ENCODE measurements at places on chromosomes 5 and 9.

DNA sequence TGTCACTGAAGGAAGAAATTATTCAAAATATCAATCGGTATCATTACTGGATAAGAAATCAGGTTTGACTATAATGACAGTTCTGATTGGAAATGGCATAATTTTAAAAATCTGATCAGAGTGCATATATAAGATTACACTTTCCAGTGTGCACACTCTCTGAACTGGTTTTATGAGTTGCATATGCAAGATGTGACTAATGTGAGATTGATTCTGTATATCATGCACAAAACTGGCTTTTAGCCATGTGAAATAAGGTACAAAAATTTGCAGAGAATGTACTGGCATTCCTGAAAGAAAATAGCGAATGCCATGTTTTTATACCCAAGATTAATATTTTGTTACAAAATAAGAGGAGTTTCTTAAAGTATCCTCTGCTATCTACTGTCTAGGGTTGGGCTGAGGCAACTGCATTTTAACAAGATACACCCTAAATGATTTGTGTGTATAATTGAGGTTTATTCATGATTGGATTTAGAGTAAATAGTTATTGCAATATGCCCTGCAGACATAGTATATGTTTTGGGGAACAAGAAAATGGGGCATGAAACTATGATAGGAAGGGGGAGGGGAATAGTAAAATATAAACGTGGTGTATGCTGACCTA lies 70.7 kb downstream of the LNPEP start:
- DNase-seq = no peak

GRCh38 chr9:33619666-33620404 lies 95.8 kb downstream of the ANKRD18B start:
- DNase-seq = no peak

GRCh38 chr5:172503925-172504700 lies 49.8 kb upstream of the SH3PXD2B start:
- peak; percentile 59 for DNase-seq

GRCh38 chr5:149808264-149808982 lies 78.3 kb downstream of the PPARGC1B start:
- no peak for DNase-seq

- DNase-seq = no peak
Observed at GRCh38 chr5:17694371-17694770, 60.1 kb downstream of the TAF11L14 start.

GRCh38 chr5:45521067-45521466 lies 175.1 kb downstream of the HCN1 start:
- no peak for DNase-seq

GRCh38 chr9:23302281-23302680 lies 523.8 kb downstream of the ELAVL2 start:
- no peak for DNase-seq

GRCh38 chr5:129246088-129246487 lies 151.5 kb downstream of the ISOC1 start:
- no peak for DNase-seq

DNA sequence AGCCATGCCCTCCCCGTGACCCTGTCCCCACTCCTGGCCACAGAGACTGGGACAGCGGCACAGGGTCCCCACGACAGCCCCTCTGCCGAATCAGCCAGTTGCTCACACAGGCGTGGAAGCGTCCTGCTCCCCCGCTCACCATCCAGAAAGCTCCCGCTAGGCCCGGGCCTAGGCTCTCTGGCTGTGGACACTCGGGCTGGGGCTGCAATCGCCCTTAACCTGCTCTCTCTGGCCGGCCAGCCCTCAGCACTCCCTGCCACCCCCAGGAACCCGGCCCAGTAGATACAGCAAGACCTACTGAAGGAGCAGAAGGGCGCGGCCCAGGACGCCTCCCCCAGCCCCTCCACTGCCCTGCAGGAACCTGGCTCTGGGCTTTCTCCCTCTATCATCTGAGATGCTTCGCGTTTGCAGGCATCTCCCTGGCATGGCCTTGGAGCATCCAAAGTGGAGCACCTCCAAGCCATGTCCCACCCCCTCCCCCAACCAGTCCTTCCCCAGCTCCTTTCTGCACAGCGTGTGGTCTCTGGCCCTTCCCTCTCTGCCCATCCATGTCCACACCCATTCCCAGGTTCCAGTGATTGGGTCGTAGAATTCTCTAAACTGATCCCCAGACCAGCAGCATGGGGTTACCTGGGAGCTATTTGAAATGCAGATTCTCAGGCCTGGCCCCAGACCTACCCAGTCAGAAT lies 113.7 kb upstream of the LMX1B start:
- DNase-seq = no peak

- peak; percentile 56 for DNase-seq
Observed at GRCh38 chr5:172870291-172870714, 36.3 kb downstream of the ERGIC1 start.

DNA sequence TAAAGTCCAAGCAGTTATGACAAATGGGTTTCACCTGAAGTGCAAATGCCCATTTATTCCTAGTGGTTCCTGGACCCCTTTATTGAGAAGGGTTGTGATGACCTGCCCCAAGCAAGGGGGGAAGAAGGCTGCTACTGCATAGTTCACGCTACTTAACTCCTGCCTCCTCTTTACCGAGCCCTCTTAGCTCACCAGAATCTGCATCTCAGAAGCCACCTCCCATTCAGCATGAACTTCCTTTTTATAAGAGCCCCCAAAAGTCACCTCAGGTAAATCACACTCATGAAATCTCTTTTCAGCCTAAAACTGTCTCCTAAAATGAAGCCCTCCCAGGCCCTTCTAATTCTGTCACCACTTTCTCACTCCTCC lies 26.6 kb upstream of the C9orf72 start:
- no peak for DNase-seq

GRCh38 chr9:113772121-113772810 lies 103.8 kb upstream of the ZNF618 start:
- no peak for DNase-seq

DNA sequence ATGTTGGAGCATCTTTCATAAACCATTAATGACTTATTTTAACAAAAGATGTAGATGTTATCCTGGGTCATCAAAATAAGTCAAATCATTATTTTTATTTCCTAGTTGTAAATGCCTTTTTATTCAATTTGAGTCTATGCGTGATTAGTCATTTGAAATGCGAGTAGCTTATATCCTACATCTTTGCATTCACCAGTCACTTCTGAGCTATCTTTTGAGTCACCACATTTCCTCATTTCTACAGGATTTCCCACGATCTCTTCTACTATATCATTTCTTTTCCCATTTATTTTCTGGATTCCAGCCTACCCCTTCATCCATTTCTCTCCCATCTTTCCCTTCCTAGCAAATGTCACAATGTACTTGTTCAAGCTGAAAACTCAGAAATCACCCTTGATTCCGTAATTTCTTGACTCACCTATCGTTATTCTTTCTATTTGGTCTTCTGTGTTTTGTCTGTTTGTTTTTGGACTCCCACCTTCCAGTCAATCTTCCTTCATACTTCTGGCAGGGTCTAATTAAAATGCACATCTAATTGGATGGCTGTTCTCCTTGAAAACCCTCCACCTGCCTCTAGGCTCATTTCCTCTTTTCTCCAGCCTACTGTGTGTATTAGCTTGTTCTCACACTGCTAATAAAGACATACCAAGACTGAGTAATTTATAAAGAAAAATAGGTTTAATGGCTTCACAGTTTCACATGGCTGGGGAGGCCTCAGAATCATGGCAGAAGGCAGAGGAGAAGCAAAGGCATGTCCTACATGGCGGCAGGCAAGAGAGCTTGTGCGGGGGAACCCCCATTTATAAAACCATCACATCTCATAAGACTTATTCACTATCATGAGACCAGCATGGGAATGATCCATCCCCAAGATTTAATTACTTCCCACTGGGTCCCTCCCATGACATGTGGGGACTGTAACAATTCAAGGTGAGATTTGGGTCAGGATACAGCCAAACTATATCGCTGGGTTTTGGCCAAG lies 112.4 kb downstream of the MEF2C start:
- DNase-seq = no peak

DNA sequence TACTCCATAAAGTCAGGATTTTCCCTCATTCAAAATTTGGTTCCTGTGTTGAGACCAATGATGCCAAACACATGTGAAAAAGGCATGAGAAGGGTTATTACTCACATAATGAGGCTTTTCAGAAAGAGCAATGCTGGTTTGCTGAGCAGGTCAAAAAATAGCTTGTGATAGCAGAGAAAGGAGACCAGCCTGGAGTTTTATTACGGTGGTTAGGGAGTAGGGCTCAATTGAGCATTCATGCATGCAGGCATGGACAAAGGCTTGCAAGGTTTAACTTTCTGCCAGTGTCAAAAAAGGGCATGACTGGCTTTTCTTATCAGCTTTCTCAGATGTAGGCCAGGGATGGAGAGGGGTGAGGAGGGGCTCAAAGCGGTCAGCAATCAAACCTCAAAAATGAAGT lies 628.3 kb downstream of the DNAH5 start:
- DNase-seq = no peak

DNA sequence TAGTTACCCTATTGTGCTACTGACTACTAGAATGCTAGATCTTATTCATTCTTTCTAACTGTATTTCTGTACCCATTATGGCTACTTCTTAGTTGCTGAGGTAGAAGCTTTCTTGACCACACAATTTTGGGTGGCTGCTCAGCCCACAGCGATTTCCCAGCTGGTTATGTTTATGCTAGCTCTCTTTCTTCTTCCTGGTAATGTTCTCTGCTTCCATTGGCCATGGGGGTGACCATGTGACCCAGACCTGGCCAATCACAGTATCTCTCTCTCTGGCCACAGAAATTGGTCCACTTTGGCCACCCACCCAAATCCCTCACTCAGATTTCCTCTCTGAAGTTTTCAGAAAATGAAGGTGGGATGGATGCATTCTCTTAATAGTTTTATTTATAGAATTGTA lies 427.9 kb upstream of the CLINT1 start:
- DNase-seq = no peak

- no peak for DNase-seq
Observed at GRCh38 chr5:107551088-107551487, 119.6 kb downstream of the EFNA5 start.

DNA sequence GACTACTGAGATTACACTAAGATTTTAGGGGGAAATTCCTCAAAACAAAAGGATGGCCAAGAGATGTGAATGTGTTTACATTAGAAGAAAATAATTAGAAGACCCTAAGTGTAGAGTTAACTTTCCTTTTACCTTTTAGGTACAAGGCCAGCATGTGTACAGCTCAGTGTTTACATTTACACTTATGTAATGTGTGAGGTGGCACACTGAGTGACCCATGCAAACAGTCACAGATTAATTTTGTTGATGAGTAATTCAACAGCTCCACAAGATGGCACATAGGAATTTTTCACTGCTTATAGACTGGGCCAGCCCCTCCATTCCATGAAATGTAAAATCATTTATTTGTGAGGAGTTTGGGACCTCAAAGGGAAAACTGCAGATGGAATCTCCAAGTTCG lies 90.1 kb upstream of the SLC12A2 start:
- no peak for DNase-seq

DNA sequence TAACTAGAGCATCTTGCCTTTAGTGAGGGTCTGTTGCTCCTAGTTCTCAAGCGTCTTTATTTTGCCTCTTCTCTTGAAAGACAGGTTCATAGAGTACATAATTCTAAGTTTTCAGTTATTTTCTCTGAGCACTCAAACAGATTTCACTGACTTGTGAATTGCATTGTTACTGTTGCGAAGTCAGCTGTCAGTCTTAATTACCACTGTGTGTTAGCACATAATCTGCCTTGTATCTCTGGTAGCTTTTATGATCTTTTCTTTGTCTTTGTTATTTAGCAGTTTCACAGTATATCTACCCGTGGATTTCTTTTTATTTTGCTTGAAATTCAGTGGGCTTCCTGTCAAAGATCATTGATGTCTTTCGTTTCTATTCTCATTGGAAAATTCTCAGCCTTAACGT lies 192.9 kb downstream of the TTLL11 start:
- no peak for DNase-seq

DNA sequence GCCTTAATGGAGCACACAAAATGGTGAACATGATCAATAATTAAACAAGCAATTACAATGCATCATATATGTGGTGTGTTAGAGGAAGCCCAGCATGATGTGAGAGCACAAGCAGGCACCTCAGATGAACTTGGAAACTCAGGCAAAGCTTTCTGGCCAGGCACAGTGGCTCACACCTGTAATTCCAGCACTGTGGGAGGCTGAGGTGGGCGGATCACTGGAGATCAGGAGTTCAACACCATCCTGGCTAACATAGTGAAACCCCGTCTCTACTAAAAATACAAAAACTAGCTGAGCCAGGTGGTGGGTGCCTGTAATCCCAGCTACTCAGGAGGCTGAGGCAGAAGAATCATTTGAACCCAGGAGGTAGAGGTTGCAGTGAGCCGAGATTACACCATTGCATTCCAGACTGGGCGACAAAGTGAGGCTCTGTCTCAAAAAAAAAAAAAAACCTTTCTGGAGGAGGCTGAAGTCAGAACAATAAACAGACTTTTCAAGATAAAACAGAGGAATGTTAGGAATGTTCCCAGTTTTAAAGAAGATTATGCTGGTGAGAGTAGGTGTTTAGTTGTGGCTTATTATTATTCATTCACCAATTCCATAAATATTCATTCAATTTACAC lies 159.4 kb downstream of the CEMIP2 start:
- DNase-seq = no peak

DNA sequence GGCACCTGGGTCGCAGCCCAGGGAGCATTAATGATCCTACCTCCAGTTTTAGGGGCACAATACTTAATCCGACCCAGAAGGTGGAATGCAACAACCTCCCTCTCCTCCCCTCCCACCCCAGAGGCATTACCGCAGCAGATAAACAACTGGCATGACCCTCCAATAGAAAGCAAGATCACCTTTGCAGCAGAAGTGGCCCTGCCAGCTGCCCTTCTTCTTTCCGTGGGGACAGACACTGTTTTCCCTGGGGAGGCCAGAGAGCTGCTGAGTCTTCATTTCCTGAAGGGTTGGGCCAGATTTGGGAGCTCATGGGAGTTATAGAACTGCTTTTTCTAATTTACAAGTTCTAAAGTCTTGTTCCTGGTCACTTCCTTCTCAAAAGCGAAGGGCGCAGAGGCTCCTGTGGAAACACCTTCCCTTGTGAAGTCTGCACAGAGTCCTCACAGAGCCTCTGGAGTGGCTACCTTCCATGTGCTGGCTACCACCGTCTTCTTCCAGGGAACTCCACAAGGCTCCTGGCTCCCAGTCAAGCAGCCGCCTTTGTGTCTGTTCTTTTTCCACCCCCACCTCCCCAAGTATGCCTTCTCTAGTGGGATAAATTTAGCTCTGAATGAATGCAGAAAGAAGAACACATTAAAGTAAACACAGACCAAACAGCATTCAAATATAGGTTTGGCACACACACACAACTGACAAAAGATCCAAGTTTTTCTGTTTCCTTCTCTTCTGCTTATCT lies 8.0 kb upstream of the PALM2AKAP2 start:
- peak; percentile 66 for DNase-seq

GRCh38 chr9:135186248-135187164 lies 99.0 kb downstream of the OLFM1 start:
- DNase-seq = no peak

GRCh38 chr9:104269996-104270963 lies 176.2 kb downstream of the SMC2 start:
- no peak for DNase-seq

- DNase-seq = no peak
Observed at GRCh38 chr9:89439571-89439970, 58.3 kb downstream of the SEMA4D start.

GRCh38 chr5:41246376-41246775 lies 33.0 kb upstream of the C6 start:
- DNase-seq = no peak

- no peak for DNase-seq
Observed at GRCh38 chr9:125541840-125542243, 165.2 kb downstream of the MAPKAP1 start.

Data from left hindlimb (tissue), 1 donor.